ENCODE measurements at places on chromosomes 5 and 9.

DNA sequence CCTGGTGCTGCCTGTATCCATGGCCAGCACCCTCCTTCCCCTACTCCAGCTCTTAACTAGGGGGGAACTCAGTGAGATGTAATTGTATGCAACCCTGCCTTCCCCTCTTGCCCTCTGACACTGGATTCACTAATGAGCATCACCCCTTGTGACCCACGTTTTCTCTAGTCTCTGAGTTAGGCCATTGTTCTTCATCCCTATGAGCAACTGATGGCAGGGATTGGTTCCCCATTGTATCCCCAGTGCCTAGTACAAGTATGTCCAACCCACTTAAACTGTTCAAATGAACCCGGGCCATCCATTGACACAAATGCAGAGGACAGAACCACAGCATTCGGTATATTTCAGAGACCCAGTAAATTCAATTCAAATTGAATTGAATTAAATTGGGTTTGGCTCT lies 77.6 kb upstream of the ASTN2 start:
- DNase-seq = no peak

DNA sequence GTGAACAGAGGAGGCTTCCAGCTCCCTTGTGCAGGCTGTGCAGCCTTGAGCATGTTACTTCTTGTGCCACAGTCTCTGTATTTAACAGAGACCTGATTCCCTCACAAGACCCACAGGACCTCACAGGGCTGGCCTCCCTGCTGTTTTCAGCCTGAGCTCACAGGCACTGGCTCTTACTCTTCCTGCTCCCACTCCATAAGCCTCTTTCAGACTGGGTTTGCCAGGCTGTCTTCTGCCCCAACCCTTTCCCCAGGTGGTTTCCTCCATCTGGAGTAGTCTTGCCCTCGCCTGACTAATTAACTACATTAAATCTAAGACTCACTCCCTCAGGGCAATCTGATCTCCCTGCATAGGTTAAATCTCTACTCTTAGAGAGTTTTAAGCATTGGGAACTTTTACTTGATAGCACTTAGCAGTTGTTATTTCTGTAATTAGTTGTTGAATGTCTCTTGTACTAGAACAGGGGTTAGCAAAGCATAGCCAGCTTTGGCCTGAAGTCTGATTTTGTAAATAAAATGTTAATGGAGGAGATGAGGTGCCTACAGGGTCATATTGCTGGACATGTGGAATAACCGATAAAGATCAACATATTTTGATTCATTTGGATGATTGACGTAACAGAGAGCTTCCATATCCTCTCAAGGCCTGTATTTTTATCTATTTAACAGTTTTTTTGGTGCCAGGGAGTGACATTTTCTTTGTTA lies 28.6 kb upstream of the SPATA31E1 start:
- no peak for DNase-seq

DNA sequence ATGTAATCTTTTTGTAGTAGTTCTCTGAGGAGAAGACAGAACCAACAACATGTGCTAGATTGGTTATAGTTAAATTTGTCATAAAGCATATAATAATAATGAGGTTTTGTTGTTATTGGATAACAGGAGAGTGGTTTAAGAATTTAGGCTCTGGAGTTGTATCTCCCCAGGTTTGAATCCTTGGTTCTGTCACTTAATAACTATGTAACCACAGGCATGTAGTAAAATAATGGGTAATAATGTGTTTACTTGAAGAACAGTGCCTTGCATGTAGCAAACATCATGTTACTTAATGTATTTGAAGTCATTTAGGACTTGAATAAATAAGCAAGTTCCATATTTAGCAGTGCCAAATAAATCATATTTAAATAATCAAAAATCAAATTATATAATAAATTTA lies 55.8 kb downstream of the NSD1 start:
- DNase-seq = no peak

DNA sequence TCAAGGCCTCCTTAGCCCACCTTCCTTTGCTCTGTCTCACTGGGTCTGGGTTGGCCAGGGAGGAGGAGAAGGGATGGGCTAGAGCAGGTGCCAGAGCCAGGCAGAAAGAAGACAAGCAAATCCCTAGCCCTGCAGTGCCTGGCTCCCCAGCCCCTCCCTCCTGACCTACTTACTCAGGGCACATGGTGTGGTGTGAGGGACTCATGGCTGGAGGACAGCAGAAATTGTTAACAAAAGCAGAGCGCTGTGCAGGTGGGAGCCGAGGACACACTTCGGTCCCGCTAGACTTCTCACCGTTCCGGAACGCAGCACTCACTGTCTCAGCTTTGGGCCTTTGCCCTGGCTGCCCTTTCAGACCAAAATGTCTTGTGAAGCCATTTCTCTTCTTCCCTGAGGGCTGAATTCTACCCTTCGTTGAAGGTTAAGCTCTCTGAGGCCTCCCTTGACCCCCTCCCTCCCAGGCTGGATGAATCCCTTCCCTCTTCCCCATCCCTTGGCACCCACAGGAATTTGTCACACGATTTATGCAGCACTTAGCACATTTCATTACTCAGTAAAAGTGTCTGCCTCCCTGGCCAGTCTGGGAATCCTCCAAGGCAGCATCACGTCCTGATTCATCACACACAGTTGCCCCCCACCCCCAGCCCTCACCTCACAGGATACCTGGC lies 263.9 kb upstream of the TRPC7 start:
- DNase-seq = no peak

GRCh38 chr9:109192732-109193361 lies 25.8 kb upstream of the FRRS1L start:
- no peak for DNase-seq

GRCh38 chr9:18137815-18138214 lies 336.1 kb upstream of the ADAMTSL1 start:
- no peak for DNase-seq

- DNase-seq = no peak
These were observed 1.9 kb upstream of the PJA2 start for GRCh38 chr5:109411627-109412026.

DNA sequence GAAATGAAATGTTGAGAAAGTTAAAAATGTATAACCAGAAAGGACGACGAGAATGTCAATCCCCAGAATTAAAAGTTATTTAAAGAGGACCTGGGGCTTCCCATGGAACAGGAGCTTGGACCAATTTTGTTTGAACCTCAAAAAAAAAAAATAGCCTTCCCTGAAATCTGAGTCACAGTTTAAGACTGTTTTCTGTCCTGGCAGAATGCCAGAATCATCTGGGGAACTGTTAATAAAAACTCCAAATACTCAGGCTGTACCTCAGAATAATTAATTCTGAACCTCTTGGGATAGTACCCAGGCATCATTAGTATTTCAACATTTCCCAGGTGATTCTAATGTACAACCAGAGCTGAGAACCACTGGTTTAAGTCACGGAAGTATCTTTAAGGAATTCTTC lies 102.2 kb upstream of the SLCO6A1 start:
- no peak for DNase-seq

DNA sequence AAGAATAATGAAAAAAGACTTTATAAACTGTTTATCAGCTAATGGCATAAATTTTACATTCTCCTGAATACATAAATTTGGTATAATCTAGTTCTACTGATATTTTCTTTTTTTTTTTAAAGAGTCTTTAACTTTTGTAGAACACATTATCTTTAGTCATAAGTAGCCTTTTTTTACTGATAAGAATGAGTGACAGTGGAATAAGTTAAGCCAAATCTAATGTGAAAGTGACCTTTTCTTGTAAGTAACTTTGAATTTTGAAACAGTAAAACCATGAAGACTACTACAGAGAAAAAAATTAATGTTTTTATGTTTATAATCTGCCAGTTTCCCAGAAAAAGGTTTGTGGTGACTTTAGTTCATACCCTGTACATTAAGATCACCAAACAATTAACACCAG lies 13.7 kb downstream of the CEP78 start:
- no peak for DNase-seq

- no peak for DNase-seq
These were observed 67.8 kb upstream of the TBC1D2 start for GRCh38 chr9:98323051-98323830.

DNA sequence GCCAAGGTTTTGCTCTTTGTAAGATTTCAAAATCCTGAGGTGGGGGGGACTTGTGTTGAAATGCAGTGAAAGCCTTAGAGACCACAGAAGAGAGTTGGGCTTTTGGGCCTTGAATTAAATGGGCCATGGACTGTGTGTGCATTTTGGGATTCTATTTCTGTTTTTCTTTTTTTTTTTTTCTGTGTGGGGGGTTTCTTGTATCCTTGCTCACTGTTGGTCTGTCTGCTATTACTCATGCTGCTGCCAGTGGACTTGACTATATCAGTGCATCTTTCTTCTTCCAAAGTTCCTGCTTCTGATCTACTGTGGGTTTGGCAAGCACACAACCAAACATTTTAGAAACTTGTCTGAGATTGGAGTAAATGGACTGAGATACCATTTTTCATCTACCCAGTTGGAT lies 344.9 kb downstream of the ARL15 start:
- DNase-seq = no peak

GRCh38 chr5:121702682-121703081 lies 149.0 kb upstream of the FTMT start:
- no peak for DNase-seq

- no peak for DNase-seq
These were observed 401.1 kb downstream of the SLCO4C1 start for GRCh38 chr5:101894985-101895384.

DNA sequence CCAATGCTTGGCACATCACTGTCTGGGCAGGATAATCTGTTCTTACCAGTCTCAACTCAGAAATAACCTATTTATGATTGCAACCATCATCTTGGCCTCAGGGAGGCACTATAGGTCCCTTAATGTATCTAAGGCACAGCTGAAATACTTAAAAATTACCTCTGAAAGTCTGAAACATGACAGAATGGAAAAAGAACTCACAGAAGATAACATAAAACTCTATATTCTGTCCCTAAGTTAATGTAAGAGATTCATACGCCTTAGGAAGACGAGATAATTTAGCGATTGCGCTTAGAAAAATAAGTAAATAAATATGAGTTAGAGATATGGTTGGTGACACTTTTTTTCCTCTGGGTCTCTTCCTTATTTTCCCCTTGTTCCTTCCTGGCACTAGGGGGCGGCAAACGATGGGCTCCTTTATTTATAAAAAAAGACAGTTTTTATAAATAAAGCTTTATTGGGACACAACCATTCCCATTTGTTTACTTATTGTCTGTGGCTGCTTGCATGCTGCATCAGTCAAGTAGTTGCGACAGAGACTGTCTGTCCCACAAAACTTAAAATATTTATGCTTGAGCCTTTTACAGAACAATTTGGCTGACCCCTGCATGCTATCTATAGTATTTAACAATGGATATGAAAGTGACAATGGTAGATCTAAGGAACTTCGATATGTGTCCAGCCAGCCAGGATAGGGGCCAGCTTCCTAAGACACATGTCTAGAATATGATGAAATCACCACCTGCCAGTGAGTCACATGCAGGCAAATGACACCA lies 79.6 kb downstream of the PDE4D start:
- DNase-seq = no peak

- DNase-seq = no peak
These were observed 74.5 kb downstream of the ADAMTS12 start for GRCh38 chr5:33817301-33817700.

GRCh38 chr5:57422993-57423392 lies 59.6 kb downstream of the ACTBL2 start:
- DNase-seq = no peak

DNA sequence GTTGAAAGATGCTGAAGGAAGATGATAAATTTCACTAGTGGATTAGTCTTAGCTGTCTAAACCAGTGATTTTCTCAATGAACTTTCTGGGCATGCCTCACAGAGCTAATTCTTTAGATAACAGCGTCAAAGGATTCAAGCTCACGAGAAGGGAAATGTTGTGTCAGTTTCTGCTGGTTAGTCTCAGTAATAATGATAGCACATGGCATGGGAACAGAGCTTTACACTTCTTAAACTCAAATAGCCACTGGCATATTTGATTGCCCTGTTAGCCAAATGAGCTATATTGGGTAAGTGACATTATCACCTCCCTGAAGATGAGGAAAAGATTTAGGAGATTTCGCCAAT lies 139.3 kb upstream of the NR3C1 start:
- no peak for DNase-seq

DNA sequence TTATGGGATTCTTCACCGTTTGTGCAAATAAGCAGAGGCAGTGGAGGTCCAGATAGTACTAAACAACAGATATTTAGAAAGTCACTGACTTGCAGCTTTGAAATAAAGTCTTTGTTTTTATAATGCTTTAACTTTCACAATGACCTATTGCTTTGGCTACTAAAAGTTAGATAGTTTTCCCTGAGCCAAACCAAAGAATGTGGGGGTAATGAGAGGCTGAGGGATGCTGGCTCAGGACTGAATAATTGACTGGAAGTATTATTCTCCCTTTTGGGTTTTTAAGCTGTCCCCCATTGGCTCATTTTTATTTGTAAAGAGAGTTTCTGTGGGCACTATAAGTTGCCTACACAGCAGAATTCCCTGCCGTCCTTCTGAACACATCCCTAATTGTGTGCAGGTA lies 99.2 kb upstream of the ACTBL2 start:
- DNase-seq = no peak

DNA sequence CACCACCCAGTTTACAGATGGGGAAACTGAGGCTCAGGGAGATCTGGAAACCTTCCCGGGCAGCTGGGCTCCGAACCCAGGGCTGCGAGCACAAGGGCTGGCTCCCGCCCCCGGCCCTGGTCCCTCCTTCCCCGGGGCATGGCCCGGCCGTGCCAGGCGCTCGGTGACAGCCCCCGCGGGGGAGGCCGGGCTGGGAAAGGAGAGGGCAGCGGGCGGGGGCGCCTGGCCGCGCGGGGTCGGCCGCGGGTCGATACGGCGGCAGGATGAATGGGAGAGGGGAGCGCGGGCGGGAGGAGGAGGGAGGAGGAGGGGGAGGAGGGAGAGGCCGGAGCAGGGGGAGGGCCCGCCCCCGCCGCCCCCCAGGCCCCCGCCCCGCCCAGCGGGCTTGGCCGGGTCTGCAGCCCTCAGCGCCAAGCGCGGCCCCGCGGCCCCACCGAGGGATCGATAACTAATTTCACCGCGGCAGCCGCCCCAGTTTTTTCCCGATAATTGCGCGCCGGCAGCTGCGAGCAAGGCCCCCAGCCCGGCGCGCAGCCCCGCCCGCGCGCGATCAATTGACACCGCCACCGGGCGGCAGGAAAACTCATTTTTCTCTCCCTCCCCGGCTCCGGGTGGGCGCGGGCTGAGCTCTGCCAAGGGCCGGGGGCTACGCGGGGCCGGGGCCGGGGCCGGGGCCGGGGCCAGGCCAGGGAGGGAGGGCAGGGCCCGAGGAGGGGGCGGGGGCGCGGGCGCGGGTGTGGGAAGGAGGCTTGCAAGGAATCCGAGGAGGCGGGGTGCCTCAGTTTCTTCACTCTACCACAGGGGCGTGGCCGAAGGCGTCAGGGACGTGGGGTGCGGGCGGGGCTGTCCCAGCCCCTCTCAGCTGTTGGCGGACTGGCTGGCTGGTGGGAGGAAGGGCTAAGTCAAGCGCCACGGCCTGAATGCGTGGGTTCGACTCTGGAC lies 52.1 kb downstream of the C9orf50 start:
- DNase-seq = peak; percentile 67

- no peak for DNase-seq
These were observed 7.5 kb upstream of the REEP5 start for GRCh38 chr5:112929336-112930081.

DNA sequence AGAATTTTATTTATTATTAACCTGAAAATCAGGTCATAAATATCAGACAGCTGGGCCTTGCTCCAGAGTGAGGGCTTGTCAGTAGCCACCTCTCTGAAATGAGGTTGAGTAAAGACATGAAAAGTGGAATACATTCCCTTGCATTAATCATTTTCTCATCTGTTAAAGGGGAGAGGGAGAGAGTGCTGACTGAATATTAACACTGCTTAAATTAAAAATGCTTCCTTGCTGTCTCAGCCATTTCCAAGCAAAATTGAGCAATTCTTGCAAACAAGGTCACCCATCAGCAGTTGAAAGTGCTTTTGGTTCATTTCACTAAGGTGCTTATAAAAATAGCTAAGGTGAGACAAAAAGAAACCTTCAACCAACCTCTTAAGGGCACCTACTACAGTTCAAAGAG lies 102.8 kb downstream of the CMYA5 start:
- no peak for DNase-seq

Data from psoas muscle (tissue), 8 donors.